ENCODE measurements at places on chromosomes 12 and 14.

DNA sequence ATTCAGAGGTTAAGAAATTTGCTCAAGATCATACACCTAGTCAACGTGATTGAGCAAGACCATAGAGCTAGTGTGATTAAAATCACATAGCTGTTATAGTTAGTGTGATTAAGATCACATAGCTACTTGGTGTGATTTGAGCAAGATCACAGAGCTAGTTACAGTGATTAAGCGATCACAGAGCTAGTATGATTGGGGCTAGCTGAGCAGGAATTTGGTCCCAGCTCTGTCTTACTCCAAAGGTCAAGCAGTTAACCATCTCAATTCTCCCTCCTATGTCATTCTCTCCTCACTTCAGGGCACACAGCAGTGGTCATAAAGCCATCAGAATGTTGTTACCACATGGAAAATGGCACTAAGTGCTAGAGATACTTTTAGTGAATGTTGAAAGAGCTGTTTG, 158.2 kb downstream of the SPTSSA start:
- DNase-seq = no peak

- peak; percentile 67 for DNase-seq
Measured at GRCh38 chr12:6195665-6196535, 4.3 kb upstream of the CD9 start.

GRCh38 chr14:56137453-56137807, 19.2 kb downstream of the PELI2 start:
- no peak for DNase-seq

DNA sequence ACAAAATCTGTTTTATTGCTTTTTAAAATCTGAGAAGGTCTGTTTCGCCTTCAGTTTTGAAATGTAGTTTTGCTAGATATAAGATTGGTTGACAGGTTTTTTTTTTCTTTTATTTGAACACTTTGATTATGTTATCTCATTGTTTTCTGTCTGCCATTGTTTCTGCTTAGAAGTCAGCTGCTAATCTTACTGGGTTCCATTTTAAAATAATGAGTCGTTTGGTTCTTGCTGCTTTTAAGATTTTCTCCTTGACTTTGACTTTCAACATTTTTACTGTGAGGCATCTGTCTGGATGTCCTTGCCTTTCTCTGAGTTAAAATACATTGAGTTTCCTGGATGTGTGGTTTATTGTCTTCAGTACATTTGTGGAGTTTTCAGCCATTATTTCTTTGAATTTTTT, 56.7 kb downstream of the ADIPOR2 start:
- DNase-seq = no peak

DNA sequence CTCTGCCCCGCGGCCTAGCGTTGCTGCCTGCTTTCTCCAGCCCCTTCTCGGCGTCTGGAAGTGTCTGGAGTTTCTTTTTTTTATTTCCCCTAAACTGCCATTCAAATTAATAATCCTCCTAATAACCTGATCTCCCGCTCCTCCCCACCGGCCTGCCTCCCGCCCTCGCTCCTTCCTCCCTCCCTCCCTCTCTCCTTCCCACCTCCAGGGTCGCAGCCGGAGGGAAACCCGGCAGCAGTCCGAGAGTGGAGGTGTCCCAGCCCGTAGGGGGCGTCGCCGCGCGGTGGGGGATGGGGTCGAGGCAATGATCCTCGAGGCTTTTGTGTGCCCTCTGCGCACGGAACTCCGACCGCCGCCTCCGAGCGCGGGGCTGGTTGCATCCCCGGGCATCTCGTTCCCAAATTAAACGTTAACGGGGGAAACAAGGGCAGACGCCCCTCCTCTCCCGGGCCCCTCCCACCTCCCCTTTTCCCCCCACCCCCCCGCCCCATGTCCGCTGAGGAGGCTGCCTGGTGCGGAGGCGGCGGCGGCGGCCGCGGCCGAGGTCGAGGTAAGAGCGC, 1.0 kb upstream of the SOCS2 start:
- no peak for DNase-seq

DNA sequence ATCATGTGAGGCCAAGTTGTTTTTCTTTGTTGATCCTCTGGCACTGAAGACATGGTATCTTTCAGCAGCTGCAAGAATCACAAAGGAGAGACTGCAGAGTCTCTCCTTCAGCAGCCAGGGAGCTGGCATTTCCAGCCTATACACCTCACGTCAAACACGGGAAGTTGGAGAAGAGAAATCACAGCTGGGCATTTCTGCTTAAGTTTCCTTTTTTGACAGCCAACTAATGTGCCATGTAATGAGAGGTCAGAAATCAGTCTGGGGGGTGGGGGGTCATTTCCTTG, 28.3 kb downstream of the PHLDA1 start:
- DNase-seq = no peak

GRCh38 chr14:104393898-104394381, 185.6 kb upstream of the C14orf180 start:
- DNase-seq = no peak

DNA sequence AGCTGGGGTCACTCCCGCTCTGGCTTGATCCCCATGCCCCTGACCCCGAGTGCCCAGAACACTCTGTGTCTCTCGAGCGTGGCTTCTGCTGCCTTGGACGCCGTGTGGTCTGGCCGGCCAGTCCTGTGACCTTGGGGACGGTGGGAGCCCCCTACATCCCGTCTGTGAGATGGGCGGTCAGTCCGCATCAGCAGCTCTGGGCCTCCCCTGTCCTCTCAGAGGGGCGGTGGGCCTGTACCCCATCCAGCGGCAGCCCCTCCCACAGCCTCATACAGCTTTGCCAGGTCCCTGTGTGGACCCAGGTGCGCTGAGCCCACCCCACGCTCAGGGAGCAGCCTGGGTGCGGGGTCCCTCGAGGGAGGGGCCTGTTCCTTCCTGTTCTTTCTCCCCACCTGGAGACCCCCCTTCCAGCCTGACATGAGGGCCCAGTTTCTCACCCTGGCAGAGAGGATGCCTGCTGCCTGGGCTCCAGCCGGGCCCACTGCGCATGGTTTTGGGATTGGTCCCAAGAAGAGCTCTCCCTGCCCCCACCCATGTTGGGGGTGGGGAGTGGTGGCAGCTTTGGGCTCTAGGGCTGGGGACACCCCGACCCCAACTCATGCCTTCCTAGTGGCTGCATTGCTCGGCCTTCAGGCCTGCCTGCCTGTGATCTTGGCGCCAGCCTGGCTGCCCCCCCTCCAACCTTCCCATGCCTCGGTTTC, 1.5 kb downstream of the MTA1 start:
- no peak for DNase-seq

GRCh38 chr12:68481181-68481941, 129.3 kb upstream of the RAP1B start:
- DNase-seq = no peak

DNA sequence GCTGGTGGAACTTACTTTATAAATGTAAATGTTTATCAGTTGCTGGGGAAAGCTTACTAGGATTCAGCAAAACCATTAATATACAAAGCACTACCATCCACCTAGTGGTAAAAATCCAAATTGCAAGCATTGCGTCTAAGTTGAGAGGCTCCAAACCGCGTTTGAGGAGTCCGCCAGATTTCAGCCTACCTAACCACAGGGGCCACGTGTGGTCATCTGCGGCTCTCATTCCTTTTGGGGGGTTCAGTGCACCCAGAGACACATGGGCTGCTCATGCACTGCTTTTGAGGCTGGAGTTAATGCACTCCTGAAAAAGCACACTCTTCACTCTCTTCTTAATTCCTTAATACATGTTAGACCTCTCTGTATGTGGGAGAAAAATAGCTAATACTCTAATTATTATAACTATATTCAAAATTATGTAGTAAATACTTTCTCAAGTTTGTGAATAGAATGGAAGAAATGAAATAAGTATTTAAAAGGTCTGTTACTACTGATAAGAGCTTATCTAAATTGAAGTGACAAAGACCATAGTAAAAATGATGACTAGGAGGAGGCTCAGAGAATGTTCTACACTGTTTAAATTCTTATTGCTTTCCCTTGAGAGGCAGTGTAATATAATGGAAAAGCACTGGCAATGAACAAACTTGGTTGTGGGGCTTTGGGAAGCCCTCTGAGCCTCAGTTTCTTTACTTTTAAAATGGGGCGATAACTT, 41.4 kb upstream of the MANSC4 start:
- DNase-seq = no peak

- no peak for DNase-seq
Measured at GRCh38 chr12:89231686-89232085, 120.6 kb downstream of the DUSP6 start.

DNA sequence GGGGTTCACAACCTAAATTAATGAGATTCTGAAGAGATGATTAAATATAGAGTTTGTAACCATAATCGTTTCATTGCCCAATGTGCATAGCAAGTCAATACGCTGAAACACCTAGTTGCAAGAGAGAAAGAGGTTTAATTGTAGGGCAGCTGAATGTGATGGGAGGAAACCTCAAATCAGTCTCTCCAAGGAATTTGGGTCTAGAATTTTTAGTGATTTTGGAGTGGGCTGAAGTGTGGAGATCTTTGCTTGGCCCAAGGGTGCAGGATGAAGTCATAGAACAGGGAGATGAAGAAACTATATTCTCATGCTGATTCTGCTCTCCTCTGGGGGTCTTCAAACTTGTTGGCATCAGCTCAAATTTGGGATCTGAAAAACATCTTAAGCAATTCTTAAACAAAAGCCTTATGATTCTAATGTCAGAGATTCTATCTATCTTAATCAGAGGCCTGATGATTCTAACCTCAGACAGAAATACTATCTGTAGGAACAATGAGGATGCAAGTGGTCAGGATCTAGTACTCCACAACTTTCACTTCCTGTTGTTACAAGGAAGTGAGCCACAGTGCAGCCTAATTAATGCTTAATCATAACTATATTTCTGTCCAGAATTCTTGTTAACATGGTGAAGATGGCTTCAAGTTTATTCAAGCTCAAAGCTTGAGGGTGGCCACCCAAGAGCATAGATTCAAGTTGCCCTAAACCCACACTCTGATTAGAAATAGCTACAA, 80.2 kb upstream of the FUT8 start:
- DNase-seq = no peak

GRCh38 chr14:95244587-95244986, 75.1 kb downstream of the CLMN start:
- DNase-seq = no peak

GRCh38 chr12:131197490-131197889, 243.8 kb downstream of the ADGRD1 start:
- DNase-seq = no peak

- no peak for DNase-seq
Measured at GRCh38 chr14:46999661-47000060, 348.1 kb upstream of the RPL10L start.

DNA sequence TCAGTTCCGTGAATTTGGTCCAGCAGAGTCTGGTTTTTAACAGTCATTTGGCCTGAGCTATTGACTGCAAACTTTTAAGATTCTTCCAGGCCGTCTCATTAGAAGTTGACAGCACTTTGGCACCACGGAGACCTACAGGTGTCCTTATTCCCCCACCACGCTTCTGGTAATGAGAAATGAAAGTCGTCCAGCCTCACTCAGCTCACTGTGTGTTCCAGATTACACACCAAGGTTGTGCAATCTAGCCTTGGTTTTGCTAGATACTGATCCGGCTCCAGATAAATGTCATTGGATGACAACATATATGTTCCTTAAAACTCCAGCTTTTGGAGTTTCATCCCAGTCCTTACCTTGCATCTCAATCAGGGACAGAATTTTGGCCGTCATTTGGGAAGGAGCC, 210.4 kb downstream of the CHST11 start:
- DNase-seq = no peak

- no peak for DNase-seq
Measured at GRCh38 chr12:120538281-120539156, 4.4 kb downstream of the RNF10 start.

- no peak for DNase-seq
Measured at GRCh38 chr14:105168979-105169507, 467 bp upstream of the JAG2 start.

DNA sequence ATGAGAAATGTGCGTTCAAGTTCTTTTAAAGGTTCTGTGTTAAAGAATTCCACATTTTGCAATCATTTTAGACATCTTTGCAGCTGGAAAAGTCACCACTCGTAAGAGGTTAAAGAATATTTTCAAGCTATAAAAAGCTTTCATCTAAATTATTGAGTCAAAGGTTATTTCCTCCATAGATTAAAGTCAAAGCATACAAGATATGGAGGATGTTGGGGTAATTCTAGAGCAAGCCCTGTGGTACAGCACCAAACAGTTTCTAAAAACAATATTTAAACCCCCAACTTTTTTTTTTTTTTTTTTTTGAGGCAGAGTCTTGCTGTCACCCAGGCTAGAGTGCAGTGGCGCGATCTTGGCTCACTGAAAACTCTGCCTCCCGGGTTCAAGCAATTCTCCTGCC, 1299.8 kb upstream of the TMEM132C start:
- DNase-seq = no peak

DNA sequence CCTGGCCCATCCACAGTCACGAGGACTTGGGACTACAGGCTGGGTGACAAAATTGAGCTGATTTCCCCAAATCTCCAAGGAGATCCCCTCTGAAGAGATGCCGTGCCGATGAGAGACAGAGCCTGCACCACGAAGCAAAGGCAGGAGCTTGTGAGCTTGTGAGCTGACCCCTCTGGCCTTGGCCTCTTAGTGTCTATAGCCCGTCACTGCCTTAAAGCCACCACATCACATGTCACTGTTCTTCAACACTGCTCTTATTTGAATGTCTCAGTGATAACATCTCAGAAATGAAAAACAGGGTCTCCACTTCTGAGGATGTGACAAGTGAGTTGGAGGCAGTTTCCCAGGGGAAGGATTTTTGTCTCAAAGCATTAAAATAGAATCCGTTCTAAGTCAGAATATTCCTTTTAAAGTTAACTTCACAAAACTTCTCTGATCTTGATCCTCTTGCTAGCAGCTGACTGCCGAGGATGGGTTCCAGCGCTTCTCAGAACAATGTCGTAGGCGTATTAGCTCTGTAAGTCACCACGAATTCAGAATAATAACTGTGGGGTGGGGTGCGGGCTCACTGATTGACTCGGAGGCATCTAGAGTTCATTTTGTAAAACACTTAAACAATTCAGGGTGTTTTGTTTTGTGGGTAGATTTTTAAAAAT, 37.5 kb downstream of the CHST11 start:
- DNase-seq = no peak

DNA sequence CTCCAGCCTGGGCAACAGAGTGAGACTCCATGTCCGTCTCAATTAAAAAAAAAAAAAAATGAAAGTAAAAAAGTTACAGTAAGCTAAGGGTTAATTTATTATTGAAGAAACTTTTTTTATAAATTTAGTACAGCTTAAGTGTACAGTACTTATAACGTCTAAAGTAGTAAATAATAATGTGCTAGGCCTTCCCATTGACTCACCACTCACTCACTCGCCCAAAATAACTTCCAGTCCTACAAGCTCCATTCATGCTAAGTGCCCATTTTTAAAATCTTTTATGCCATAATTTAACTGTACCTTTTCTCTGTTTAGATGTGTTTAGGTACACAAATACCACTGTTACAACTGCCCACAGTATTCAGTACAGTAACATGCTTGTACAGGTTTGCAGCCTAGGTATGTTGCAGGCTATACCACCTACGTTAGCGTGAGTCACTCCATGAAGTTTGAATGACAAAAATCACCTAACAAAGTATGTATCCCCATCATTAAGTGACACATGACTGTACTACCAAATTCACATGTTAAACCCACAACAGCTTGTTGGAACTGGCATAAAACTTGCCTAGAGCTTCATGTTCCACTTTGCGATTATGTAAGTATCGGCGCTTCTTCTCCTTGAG, 10.7 kb downstream of the KANSL2 start:
- DNase-seq = no peak

GRCh38 chr14:85531587-85532373, 1.8 kb downstream of the FLRT2 start:
- DNase-seq = no peak

Measured in stimulated activated CD4-positive, alpha-beta T cell treated with anti-CD3 and anti-CD28 coated beads, Interleukin-1b, Interleukin-23, amount 100 ng/mL, for 1 hour (primary cell).